ENCODE measurements at places on chromosomes 2 and 18.

- no peak for DNase-seq
Measured at GRCh38 chr2:174756743-174757142, 7.5 kb downstream of the CHRNA1 start.

DNA sequence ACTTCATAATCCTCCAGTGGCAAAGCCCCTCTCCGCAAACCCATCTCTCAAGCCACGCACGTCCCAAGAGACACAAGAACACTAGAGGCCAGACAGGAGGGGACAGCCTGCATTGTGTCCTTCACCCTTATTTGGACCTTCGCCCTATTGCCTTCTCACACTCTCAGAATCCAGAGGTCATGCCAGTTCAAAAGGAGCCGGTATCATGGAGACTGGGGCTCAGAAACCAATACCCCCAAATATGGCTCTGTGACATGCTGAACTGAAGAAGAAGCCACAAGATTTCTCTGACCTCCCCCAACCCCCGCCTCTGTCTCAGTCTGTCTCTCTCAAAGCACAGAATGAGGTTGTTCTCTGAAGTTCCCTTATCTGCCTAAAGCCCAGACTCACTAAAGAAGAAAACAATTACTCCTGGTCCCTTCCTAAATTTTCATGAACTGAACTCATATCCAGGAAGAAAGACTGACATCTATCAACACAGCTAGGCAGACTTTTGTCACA lies 19.2 kb upstream of the SPATA3 start:
- DNase-seq = no peak

DNA sequence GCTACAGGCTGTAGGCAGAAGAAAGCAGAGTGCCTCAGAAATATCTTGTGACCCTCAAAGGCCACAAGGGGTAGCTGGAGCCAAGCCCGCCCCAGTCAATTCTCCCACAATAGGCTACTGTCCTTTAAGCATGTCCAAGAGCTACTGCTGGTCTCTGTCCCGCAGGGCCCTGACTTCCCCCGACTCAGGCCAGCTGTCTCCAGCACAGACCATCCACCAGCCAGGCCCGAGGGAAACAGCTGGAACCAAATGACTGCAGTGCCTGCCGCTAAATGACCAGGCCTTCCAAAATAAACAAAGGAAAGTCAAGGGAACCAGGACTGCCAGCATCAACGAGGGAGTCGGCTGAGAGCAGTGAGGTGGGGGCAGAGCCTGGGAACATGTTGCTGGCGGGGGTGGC lies 36.7 kb downstream of the MCFD2 start:
- no peak for DNase-seq

DNA sequence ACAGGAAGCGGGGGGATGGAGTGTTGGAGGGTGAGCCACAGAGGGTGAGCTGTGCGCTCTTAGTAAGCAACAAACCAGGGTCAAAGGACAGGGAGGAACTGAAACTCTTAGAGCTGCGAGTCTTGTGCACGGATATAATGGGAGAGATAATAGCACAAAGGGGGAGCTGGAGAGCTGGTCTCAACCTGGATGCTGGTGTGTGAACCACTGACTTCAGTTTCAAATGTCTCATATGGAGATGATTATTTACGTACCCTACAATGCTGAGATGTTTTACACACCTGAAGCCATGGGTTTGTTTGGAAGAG lies 35.9 kb downstream of the PTGR3 start:
- DNase-seq = no peak

DNA sequence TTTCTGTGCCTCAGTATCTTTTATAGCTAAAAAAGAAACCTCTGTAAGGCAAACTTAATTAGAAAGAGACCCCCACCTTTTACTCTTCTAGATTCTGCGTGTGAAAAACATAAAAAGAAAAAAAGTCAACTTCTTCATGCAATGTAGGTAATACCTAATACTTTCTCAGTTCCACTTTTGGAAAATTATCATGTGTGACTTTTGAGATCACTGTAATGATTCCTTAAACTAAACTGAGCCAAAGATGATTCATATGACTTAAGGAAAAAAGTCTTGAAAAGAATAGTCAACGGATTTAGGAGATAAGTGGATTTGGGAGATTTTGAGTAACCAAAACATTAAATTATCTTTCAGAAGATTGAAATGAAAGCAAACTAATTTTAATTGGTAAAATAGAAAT lies 48.9 kb downstream of the PLEKHA3 start:
- no peak for DNase-seq

DNA sequence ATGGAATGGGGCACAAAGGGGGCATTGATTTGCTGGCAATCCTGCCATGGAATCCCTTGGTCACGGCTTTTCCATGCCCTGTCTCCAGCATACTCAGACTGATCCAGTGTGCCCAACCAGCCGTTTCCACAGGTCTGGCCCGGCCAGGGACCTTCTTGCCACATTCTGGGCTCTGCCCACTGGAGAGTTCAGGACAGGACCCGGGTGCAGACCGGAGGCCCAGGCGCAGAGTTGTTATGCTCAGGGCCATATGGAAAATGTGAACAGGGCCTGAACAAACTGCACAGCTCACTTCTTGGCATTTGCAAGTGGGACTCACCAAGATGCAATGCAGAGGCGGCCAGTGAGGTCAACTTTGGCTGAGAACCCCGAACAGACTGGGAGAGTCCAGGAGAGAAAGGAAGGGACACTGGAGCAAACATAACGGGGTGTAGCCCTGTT lies 15.6 kb upstream of the ASAP2 start:
- DNase-seq = no peak

DNA sequence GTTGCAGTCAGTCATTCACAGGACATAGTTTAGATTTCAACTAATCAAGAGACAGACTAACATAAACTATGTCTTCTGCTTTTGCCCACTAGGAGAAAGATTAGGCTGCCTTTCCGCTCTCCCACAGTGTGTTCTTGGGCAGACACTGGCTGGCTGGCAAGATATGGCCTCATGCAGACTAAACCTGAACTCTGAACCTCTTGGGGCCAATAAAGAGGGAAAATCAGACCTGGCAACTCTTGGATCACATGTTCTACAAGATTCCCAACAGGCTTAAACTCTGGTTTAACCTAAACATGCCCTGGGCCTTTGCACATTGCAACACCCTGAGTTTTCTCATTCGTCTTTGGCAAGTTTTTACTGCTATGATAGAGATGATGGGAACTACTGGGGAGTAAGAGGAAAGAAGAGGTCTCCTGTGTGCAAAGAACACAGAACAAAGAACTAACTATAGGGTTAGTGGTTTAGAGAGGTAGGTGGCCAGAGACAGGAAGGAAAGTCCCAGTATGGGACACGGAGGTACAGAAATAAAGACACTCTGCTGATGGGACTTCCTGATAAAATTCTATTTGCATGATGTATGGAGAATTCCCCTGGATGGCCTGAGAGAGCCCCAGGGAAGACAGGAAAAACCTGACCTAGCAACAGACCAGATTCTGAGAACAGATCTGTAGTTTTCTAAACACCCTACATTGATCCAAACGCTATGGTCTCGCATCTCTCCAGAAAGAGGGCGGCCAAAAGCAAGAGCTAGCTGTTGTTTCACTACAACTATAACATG lies 2.0 kb upstream of the ATRAID start:
- no peak for DNase-seq

DNA sequence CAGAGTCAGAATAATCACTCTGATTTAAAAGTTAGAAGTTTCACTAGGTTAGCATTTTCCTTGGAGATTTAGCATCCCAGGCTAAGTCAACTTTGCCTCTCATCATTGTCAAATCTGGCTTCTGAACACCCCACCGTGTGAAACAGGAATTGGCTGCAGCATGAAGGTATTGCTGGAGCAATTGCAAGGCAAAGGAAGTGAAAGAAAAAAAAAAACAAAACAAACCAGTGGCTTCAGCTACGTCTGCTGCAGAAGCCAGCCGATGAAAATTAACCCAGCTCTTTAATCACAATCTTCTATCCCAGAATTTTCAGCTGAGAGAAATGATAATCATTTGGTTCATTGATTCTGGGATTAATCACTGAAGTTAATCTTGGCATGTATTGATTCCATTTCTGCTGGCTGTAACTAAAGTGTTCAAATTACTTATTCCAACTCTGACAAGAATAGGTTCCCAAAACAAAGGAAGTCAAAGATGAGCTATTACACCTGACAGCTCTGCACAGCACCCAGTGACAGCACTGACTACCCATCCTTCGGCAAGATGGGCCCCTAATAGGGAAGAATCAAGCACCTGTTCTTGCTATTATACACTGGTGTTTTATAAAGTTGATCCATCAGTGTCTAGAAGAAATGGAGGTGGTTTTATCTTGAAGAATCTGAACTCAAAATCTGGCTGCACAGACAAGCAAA lies 42.7 kb upstream of the REG3G start:
- no peak for DNase-seq

DNA sequence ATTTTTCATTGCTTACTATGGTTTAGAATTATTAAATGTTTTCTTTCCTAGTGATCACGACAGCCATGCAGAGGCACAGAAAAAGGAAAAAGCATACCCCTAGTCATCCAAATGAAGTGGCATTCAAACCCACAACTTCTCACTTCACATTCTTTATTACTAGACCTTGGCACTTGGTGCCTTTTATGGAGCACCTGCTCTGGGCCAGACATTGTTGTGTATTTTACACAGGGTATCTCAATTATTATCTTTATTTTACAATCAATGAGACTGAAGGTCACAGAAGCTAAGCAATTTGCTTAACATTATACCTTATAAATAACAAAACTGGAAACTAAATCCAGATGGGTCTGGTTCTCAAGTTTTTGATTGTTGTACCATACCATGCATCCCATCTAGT lies 235.3 kb downstream of the LRATD1 start:
- peak; percentile 0 for DNase-seq

DNA sequence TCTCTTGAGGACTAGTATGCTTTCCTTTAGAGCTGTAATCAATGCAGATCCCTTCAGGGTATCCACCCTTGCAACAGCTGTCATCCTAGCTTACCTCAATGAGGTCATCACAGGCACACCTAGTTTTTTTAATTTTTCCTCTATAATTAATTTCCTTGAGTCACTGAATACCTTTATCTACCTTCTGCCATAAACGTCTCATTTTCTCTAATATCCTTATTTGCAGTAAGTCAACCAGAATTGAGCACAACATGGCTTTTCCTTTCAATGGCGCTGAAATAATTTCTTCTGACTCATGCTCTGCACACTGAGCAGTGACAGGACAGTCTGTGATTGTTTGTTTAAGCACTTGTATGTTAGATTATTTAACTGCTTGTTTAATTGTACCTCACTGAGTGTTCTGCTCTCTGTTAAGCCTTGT lies 49.4 kb downstream of the ETAA1 start:
- peak; percentile 76 for DNase-seq

- DNase-seq = no peak
Measured at GRCh38 chr18:23232331-23232730, 97.0 kb downstream of the CABLES1 start.

- DNase-seq = no peak
Measured at GRCh38 chr2:109336296-109336695, 207.3 kb downstream of the SH3RF3 start.

DNA sequence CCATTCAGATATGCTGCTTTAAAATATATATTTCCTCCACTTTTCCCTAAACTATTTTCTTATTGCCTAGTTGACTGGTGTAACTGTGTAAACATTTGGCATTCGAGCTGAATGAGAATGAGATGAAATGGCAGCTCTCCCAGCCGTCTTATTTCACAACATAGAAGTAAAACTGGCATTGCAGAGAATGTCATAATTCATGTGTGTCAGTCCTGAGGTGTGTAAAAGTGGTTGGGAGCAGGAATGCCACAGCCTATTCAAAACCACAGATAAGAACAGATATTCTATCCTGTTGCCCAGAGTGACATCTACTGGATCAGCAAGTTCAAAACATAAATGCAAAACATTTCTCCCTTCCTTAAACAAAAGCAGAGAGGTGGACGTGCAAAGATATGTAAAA lies 565.5 kb upstream of the CHAC2 start:
- peak; percentile 57 for DNase-seq

DNA sequence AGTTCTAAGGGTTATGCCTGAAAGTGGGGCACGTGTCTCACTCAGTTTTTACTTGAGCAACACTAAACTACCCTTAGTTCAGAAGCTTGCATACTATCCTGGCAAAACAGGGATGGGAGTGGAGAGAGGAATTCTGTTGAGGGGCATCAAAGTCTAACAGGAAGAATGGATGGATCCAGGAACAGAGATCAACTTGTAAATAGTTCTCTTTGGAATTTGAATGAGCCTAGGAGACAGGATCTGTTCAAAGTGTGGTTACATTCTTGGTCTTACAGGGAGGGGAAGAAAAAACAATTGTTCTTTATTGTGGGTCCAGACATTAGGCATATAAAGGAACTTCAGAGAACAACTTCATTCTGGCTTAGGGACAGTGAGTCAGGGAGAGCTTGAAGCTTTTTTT lies 560.2 kb downstream of the CNTNAP5 start:
- DNase-seq = no peak

GRCh38 chr2:177348118-177348654 lies 44.4 kb upstream of the AGPS start:
- no peak for DNase-seq

DNA sequence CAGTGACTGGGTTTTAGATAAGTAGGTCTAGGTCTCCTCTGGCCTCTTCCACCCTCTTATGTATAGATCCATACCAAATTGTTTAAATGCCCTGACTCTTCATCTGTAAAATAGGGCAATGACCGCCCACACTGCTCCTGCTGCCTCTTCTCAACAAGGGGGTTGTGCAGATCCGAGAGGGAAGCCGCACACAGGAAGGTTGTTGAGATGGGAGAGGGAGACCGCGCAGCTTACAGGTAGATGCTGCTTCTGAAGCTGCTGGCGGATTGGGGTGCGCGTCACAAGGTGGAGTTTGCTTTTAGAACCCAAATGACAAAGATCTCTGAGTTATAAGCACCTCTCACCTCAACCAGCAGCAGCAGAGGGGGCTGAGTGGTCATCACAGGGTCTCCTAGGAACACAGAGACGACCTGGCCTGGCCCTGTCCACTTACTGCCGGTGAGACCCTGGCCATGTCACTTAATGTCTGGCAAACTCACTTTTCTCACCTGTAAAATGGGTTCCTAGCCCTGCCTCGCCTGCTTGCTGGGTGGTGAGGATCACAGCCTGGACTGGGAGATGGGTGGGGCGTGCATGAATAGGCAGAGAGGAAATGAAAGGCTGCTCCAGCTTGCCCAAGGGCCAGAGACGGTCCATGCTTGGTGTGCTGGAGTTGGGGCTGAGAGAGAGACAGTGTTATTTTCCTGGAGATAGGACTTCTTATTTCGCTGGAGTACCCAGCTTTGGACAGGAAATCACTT lies 251.3 kb downstream of the EIPR1 start:
- DNase-seq = no peak

DNA sequence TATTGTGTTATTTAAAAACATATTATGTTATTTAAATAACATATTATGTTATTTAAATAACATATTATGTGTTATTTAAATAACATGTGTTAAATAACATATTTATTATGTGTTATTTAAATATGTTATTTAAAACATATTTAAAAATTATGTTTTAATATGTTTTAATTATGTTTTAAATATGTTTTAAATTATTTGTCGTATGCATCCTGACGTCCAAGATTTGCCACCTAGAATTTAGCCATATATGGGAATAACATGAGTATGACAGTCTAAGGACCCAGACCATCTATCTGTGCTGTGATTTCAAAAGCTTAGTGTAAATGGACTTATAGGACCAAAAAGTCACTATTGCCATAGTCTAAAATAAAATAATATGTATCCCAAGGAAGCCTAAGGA lies 484.3 kb upstream of the KLHL29 start:
- DNase-seq = no peak

Measured in NCI-H1105 treated with DMSO at 0.1 percent for 48 hours (cell line).